Fibroblast of skin of abdomen (primary cell): ENCODE measurements at places on chromosomes 12 and 14.

DNA sequence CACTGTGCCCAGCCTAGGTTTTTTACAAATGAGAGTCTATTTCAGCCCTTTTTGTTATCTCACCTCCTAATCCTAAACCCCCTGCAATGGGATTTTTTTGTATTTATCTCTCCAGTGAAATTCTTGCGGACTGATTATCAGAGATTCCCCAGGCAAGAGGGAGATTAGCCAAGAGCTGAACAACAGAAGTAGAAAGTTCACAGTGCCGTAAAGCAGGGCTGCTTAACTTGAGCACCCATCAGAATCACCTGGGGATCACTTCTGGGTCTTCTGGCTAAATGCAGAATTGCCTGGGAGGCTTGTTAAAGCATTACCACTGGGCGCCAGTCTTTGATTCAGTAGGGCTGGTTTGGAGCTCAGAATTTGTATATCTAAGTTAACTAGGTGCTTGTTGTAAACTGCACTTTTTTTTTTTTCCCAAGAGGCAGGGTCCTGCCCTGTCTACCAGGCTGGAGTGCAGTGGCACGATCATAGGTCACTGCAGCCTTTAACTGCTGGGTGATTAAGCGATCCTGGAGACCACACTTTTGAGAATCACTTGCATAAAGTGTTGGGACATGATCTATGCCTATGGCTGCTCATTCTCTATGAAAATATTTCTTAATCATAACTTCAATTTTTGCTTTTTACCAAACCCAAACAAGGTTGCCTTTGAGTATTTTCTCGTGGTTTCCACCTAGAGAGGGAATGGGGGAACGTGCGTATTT is 1.1 kb upstream of the DPPA3 start:
- no peak for DNase-seq

- DNase-seq, result no peak
Observed at GRCh38 chr12:32418903-32419519, 19.7 kb downstream of the FGD4 start.

DNA sequence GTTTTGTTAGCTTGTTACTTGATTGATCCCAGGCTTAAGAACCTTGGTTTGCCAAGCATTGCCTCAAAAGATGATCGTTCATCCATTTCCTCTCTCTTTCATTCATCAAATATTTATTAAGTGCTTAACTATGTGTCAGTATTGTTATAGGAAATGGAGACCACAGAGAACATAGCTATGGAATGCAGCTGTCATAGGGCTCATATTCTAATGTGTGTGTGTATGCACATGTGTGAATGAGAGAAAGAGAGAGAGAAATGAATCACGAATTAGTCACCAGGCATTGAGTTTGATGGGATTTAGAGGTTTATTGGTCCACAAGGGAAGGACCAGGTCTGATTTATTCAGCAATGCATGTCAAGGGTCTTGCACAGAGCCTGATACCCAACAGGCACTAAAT is 71.0 kb upstream of the FBXO21 start:
- peak; percentile 51 for DNase-seq

DNA sequence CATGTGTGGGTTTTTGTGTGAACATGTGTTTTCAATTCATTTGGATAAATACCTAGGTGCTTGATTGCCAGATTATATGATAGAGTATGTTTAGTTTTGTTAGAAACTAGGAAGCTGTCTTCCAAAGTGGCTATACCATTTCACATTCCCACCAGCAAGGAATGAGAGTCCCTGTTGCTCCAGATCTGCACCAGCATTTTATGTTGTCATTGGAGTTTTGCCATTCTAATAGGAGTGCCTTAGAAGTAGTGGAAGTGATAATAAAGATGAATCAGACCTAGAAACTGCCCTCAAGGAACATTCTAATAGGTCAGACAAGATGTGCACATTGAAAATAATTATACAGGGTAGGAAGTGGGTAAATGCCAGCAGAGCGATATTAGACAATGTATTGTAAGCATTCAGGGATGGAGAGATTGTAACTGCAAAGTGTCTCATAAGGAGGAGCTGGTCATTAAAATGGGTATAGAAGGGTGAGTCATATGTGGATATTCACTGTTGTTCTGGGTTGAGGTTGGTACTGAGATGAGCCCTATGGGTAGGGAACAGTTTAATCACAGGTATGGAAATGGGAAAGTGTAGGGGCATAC is 71.4 kb downstream of the MNAT1 start:
- DNase-seq, result peak; percentile 65

DNA sequence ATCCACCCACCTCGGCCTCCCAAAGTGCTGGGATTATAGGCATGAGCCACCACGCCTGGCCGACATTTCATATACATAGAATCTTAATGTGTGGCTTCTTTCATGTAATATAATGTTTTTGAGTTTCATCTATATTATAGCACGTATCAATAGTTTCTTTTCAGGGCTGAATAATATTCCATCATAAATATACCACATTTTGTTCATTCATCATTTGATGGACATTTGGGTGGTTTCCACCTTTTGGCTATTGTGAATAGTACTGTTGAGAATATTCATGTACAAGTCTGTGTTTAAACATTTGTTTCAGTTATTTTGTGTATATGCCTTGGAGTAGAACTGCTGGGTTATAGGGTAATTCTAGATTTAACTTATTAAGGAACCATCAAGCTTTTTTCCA is 12.0 kb downstream of the ACVR1B start:
- no peak for DNase-seq

DNA sequence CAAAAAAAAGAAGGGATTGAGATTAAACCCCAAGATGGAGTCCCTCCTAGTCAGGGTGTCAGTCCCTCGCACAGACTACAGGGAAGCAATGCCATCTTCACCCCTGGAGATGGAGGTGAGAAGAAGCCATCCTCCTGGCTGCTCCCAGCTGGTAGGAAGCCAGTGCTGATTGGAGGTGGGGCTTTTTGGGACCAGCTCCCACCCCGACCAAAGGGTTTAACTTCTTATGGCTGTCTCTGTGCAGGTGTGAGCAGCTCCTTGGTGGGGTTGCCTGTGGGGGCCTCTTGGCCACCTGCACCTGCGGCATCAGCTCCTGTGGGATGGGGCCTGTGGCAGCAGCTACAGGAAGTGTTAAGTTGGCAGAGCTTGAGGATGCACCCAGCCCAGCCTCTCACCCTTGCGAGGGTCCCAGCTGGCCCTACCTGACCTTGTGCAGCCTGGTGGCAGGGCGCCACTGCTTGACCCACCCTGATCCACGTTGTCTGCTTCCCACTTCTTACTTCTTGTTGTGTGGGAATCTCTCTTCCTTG is 3.8 kb upstream of the KRT86 start:
- no peak for DNase-seq

DNA sequence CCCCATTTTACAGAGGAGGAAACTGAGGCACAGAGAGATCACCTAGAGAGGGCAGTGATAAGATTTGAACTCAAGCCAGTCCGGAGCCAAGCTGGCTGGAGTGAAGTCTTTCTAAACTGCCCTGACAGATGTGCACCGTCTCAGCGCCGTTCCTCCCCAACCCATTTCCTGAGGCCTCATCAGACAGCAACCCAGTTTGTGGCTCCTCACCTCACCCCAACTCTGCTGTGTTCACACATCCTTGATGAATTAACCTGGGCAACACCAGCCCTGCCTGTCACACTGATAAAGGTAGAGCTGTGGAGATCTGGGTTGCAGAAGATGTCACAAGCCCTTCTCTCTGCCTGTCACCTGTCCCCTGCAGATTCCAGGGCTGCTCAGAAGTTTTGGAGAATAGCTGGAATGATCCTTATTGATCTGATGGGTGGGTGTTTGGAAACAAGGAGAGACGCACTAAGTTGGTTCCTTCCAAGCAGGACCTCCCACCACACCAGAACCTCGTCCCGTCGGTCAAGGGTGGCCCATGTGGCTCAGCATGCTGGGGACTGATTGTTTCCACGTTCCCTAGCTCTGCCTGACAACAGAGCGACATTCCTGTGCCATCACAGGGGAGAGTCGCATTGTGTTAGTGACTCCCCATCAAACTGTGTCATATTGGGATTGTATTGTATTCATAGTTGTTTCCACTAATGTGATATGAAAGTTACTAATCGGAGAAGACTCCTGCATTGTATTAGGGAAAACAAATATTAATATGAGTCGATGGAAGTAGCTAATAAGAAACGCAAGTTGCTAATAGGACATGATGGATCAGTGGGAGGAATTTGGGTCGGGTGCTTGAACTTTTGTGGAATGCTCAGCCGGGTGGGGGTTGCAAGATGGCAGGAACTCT is 200.6 kb downstream of the PHETA1 start:
- DNase-seq, result no peak

DNA sequence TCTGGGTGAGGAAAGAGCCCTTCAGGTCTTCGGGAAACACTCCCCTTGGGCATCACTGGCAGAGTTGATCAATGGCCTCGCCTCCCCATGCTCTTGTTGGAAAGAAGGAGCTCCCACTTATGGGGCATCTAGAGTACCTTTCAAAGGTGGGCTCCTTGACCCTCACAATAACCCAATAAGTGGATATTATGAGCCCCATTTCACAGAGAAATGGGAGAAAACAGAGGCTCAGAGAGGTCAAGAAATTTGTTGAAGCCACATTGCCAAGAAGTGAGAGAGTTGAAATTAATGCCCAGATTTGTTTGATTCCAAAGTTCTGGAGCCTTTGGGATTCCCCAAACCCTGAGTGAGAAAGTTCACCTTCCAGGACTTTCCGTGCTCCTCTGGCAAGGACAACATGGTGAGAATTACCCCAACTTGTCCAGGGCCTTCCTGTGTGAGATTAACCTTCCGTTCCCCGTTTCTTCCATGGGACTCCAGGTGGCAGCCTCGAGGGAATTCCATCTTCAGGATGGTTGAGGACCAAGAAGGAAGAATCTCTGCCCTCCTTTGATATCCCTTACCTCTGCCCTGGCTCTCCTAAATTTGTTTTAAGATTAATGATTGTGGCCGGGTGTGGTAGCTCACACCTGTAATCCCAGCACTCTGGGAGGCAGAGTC is 7.5 kb upstream of the CHD4 start:
- DNase-seq, result peak; percentile 25

GRCh38 chr12:89661706-89662330 is 46.8 kb downstream of the ATP2B1 start:
- no peak for DNase-seq

GRCh38 chr12:70741256-70741655 is 104.0 kb upstream of the PTPRB start:
- no peak for DNase-seq

DNA sequence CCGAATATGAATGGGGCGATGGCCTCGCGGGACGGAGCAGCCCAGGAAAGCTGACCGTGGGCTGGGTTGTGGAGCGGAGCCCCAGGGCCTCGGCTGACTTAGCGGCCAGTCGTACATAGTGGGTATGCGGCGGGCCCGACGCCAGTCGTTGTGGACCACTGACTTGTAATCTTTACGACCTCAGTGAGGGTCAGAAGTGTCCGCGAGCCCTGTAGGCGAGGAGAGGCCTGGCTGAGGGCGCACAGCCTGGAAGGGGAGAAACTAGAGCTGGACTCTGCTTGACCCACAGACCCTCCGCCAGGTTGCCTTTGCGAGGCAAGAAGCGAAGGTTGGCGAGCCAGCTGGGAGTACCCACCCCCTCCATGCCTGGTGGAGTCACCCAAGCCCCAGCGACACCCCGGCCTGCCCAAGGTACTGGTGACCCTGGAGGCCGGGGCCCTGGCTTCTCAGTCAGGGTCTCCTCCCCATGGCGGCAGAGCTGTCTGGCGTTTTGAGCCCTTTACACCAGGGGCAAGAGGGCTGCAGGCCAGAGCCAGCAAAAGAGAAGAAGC is 15.6 kb upstream of the DYNC1H1 start:
- no peak for DNase-seq

GRCh38 chr12:102425109-102426039 is 55.0 kb downstream of the IGF1 start:
- no peak for DNase-seq

GRCh38 chr12:89349814-89350213 is 2.5 kb downstream of the DUSP6 start:
- DNase-seq, result peak; percentile 56

DNA sequence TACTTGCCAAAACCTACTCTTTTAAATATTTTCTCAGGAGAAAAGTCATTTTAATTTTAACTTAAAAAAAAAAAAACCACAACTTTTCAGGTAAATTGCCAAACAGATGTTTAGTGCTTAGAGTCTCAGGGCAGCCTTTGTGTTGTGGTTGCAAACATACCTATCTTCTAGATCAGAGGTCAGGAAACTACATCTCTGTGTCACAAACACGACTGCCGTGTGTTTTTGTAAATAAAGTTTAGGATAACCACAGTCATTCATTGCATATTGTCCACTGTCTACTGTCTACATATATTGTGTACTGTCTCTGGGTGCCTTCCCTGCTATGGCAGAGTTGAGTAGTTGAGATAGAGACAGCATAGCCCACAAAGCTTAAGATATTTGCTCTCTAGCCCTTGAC is 48.9 kb downstream of the DYRK2 start:
- no peak for DNase-seq

DNA sequence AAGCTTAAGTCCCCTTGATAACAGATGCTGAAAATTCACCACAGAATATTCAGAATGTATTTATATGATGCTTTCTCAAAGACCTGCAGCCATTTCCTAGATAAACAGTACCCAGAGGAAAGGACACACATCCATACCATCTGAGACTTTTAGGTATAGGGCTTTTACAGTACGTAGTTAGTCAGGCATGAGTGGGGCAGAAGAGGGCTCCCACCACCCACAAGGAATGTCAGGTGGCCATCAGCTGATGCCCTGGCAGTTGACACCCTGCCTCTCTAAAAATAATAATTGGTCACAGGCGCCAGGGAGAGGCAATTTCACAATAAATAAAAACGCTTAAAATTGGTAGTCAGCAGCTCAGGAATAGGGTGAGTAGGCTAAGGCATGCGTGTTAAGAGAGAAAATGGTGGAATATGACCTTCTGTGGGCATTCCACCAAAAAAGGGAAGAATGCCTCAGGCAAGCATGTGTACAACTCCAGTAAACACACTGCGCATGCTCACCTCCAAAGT is 7.8 kb upstream of the TAS2R46 start:
- DNase-seq, result no peak

DNA sequence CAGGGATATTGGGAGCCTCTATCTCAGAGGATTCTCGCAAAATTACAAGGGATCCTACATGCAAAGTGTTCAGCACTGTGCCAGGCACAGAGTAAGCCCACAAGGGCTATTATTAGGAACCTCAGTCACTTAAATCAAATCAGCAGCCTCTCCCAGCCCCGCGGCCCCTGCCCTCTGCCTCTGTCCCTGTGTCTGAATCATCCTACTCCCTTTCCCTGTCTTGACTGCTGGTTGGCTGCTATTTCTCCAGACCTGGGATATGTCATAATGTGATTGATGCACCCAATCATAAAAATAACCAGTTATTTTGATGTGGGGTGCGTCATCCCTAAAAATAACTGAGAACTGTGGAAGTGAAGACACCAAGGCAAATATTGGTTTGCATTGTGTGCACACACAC is 176.3 kb downstream of the KSR2 start:
- DNase-seq, result peak; percentile 12

- DNase-seq, result no peak
Observed at GRCh38 chr12:132430838-132431774, 58.8 kb upstream of the FBRSL1 start.

GRCh38 chr12:7937833-7938506 is 2.0 kb upstream of the SLC2A3 start:
- peak; percentile 35 for DNase-seq

- DNase-seq, result no peak
Observed at GRCh38 chr12:41777064-41777790, 367.4 kb downstream of the GXYLT1 start.

GRCh38 chr12:12899530-12900380 is 8.4 kb downstream of the GPRC5A start:
- DNase-seq, result peak; percentile 95
